Peyer's patch (tissue), 4 donors: ENCODE measurements at places on chromosomes 5 and 9. TPM values are rescaled to one million over a fixed set of nuclear protein-coding genes. Genes with fewer than 3 reads are reported as not detected.

- no peak for DNase-seq
Observed at GRCh38 chr9:133485531-133486260, 6.8 kb upstream of the SLC2A6 start.

GRCh38 chr5:91122651-91123050, 260.5 kb downstream of the ARRDC3 start:
- DNase-seq = no peak

DNA sequence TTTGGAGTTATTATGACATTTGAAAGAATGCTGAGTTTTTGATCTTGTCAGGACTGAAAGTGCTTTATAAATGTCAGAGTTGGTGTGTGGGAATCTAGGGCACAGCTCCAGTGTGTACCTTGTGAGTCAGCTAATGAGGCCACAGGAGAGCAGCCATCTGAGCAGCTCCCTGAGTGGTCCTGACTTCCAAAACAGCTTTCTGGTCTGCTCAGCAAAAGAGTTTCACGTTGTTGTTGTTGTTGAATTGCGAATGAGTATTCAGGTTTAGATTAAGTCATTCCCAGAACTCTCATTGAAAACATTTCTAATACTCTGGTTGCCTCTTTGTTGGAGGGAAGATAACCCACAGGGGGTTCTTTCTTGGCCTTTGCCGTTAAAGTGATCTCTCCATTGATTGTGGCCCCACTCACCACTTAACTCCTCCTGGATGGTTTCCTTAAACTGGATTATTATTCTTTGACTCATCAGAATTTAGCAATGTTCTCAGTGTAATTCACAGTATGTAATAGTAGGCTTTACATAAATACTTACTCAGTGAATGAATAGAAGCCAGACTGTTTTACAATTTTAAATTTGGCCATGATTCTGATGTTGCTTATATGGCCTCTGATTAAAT, 125.1 kb upstream of the SGCD start:
- no peak for DNase-seq

DNA sequence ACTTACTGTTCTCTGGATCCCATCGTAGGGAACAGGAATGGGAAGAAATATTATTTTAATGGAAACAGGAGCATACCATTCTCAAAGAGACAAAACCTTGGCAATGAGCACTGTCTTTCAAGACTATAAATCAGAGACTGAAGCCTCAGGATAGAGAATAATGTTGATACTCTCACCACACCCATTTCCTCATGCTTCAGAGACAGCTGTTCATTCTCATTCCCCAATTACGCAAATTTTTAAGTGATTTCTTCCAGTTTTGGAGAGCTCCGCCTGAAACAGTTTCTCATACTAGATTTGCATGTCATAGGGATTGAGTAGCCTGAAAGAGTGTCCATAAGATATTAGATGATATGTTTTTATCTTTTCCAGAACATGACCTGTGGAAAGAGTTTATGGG, 290.5 kb upstream of the RASA1 start:
- DNase-seq = no peak

- DNase-seq = no peak
Observed at GRCh38 chr5:54295651-54296276, 14.6 kb downstream of the ARL15 start.

DNA sequence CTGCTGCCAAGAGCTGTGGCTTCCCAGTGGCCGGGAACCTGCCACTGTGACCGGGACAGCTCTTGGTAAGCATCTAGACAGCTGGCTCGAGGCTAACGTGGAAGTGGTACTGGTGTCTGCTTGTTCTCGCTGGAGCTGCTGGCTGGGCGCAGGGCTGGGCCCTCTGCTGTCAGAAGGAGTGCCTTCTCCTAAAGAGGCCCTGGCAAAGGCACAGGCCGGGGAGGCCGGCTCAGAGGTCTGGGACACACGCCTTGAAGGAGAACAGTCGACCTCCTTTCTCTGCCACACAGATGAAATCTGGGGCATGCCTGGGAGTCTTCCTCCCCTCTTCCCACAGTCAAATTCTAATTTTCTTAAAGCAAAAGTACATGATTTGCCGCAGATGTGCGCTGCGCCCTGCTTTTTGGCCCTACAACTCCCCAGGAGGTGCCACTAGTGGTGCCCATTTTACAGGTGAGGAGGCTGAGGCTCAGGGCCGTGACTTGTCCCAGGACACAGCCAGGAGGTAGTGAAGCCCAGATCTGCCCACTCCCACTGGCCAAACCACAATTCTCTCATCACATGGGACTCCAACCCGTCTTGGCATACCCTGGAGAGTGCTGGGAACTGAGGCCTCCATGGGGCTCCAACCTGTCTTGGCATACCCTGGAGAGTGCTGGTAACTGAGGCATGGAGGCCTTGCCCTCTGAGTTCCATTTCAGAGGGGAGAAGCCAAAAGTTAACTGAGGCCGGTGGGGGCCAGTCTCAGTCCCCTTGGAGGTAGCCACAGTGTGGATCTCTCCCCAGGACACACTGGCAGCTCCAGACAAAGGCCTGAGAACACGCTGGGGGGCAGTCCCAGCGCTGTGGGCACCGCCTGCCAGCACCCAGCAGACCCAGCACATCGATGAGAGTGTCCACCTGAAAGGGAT, 12.0 kb upstream of the RXRA start:
- peak; percentile 18 for DNase-seq

DNA sequence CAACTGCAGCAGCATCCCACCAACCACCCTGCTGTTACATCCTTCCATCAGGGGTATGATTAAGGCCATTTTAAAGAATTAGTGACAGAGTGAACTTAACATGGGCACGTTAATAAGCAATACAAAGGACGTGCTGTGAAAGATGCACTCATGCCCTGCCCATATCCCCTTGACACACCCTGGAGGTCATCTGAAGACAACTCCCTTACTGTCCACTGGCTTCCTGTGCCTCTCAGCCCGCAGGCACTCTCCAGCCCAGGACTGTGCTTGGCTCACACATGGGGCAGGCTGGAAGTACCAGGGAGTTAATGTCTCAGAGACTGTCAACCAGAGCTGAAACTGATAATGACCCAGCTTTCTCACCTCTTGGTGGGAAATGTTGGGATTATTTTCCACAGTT, 81.8 kb downstream of the TRIM36 start:
- DNase-seq = no peak

DNA sequence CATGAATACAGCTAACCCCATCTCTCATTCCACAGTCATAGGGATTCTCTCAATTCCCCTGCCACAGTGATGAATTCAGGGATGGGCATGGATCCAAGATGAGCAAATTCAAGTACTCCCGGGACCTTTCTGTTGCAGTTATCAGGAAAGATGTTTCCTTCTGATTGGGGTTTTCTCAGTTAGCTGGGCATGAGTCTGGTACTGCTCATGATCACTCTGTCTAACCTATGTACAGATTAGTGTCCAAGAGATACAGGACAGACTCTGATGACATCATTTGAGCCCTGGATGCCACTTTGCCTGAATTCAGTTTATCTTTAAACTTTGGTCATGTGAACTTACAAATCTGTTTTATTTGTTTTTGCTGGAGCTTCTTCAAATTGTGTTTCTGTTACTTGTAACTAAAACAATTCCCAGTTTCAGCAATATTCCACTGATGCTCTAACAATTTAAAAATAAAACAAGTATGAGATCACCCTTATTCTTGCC, 257.7 kb upstream of the KLF9 start:
- no peak for DNase-seq

GRCh38 chr9:113504725-113505590, 41.4 kb downstream of the RGS3 start:
- DNase-seq = peak; percentile 88

DNA sequence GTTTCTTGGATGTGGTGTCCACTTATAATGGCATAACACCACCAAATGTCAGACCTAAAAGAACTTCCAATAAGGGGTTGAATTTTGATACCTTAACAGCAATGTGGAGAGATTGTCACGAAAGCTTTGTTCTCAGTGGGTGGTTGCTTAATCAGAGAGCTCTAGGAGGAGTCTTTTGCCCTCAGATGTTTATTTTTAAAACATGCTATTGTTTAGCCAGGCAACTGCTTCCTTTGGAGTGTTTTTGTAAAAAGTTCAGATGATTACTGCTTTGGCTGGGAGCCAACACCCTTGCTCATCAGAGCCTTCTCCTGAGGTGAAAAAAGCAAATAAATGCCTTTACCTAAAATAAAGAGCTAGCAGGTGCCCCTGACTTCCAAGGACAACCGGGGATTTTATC, 65.0 kb downstream of the SLC1A1 start:
- DNase-seq = no peak

- DNase-seq = no peak
Observed at GRCh38 chr9:98342098-98342819, 86.8 kb upstream of the TBC1D2 start.

- DNase-seq = no peak
Observed at GRCh38 chr9:72915659-72916058, 37.2 kb downstream of the ALDH1A1 start.

- DNase-seq = no peak
Observed at GRCh38 chr5:37786862-37787519, 52.9 kb downstream of the GDNF start.

- DNase-seq = no peak
Observed at GRCh38 chr9:121599872-121600585, 51.4 kb upstream of the DAB2IP start.

DNA sequence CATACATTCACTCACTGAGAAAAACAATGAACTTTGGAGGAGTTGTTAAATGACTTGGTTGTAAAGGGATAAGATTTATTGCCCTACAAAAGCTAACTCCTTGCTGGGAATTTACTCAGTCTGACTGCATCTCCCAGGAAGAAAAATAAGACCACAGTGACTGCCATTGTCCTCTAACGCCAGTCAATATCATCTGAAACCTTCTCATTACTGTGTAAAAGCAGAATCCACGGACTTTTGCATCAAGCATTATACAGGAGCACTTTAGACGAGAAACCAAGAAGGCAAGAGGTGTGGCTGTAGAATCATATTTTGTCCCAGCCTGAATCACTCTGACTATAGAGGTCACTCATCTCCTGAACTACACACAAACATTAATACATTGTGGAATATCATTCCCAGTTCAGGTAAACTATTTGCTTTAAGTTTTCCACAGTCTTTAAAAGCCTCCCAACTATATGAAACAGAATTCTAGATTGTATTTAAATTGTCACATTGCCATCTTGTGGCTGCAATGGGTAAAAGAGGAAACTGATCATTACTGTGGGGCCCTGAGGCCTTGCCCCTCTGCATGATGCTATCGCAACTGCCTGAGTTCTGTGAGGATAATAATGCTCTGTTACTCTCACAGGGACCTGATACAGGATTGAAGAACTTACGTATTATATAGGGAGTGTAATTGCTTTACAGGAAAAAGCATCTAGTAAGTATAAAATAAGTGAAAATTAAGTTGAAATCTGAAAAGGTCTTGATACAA, 142.9 kb downstream of the SLCO4C1 start:
- no peak for DNase-seq

- no peak for DNase-seq
Observed at GRCh38 chr5:124551939-124552279, 194.5 kb downstream of the ZNF608 start.

DNA sequence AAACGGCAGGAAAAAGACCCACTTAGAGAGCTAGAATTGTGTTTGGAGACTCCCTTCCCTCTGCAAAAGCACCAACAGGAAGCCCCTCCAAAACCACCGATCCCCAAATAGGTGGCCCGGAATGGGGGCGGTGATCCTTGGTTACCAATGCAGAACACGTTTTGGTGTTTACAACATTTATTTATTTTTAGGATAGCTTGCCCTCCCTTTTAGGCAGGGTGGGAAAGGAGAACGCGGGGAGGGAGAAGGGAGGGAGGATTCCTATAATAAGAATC, 579 bp upstream of the NTRK2 start:
- DNase-seq = no peak

DNA sequence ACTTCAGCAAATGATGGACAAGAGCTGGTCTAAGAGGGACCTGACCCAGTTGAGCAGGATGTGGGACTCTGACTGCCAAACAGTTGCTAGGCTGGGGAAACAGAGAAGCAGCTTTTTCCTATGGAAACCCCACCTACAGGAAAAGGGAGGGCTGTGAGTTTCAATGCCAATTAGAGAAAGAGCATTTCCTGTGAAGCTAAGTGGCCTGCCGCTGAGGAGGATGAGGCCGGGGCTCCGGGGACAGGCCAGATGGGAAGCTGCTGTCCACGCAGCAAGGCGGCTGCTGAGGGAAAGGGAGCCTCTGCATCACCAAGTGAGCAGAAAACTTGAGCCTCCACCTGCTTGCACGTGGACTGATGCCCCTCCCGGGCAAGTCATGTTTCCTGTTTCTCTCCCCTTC, at the start of gene PCDH12:
Gene PCDH12 (minus strand): TSS at position 90 of the 400 bp plus-strand sequence. CDS start 351 bp downstream, outside the sequence.
- DNase-seq = no peak

DNA sequence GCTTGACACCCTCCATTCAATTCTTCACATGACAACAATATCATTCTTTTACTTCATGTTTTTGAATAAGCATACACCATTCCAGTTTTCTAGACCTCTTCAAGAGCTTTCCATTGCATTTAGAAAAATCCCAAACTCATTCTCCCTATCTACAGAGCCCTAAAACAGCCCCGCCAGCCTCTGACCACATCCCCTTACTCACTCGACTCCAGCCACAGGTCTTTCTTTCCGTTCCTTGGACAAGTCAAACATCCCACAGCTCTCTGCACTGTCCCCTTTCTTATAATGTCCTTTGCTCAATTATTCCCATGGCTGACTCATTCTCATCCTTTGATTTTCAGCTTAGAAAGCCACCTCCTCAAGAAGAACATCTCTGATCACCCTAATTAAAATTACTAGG, 38.2 kb downstream of the TTC39B start:
- DNase-seq = no peak

- no peak for DNase-seq
Observed at GRCh38 chr5:17127743-17128231, 89.6 kb upstream of the BASP1 start.

GRCh38 chr5:6158974-6159831, 219.1 kb downstream of the MED10 start:
- DNase-seq = no peak

DNA sequence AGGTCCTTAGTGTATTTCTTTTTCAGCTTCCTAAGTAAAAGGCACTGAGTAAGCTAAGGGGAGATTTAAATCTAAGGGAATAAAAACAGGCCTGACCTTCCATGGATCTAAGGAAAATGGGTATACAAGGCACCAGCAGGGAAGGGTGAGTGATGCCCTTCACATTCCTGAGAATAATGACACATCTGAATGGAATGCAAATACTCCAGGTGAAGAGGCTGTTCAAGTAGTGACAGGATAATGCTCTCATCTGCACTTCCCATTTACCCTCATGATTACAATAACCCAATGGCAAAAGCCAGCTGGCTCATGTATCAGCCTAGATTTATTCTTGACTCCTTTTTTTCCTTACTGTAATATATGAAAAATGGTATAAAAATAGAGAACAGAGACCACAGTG, 216.2 kb upstream of the ACTBL2 start:
- DNase-seq = no peak

The FOXD4L4 gene
- total RNA-seq = 0.88 TPM

The SLC34A1 gene
- not detected for total RNA-seq

The SLC25A48 gene
- total RNA-seq = 8.3 TPM

The PCDHB13 gene
- total RNA-seq = 0.28 TPM

The SH3TC2 gene
- 1.3 TPM for total RNA-seq

The KIF27 gene
- 1.8 TPM for total RNA-seq

The PCDH12 gene
- total RNA-seq = 1.3 TPM

The AKNA gene
- total RNA-seq = 41.7 TPM

The CTNND2 gene
- 0.18 TPM for total RNA-seq

The CORO2A gene
- total RNA-seq = 85.1 TPM

The C5orf34 gene
- total RNA-seq = 0.47 TPM

The QRFP gene
- total RNA-seq = not detected

The NIPAL4 gene
- total RNA-seq = not detected

The SPINK7 gene
- not detected for total RNA-seq

The ANKRD20A1 gene
- total RNA-seq = 7.9 TPM
